ENCODE measurements at places on chromosomes 13 and 19. TPM values are rescaled to one million over a fixed set of nuclear protein-coding genes. Genes with fewer than 3 reads are reported as not detected.

The SAFB2 gene
- total RNA-seq, result 44.3 TPM

DNA sequence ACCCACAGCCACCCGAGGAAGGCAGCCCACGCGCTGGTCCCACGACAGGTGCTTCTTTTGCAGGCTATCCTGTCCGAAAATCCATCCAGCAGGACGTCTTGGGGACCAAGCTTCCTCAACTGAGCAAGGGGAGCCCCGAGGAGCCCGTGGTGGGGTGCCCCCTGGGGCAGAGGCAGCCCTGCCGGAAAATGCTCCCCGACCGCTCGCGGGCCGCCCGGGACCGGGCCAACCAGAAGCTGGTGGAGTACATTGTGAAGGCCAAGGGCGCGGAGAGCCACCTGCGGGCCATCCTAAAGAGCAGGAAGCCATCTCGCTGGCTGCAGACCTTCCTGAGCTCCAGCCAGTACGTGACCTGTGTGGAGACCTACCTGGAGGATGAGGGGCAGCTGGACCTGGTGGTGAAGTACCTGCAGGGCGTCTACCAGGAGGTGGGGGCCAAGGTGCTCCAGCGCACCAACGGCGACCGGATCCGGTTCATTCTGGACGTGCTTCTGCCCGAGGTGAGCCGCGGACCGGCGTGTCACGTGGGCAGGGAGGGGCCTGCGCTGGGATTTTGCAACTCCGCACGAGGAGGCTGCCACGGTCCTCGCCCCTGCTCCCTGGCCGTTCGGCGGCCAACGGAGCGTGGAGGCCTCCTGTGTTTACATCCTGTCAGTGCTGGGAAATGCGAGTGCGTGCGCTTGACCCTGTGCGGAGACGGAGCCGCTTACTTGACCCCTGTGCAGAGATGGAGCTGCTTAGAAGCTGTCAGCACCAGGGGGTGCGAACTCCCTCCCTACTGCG is 12.9 kb upstream of the NDUFS7 start:
- no peak for DNase-seq

DNA sequence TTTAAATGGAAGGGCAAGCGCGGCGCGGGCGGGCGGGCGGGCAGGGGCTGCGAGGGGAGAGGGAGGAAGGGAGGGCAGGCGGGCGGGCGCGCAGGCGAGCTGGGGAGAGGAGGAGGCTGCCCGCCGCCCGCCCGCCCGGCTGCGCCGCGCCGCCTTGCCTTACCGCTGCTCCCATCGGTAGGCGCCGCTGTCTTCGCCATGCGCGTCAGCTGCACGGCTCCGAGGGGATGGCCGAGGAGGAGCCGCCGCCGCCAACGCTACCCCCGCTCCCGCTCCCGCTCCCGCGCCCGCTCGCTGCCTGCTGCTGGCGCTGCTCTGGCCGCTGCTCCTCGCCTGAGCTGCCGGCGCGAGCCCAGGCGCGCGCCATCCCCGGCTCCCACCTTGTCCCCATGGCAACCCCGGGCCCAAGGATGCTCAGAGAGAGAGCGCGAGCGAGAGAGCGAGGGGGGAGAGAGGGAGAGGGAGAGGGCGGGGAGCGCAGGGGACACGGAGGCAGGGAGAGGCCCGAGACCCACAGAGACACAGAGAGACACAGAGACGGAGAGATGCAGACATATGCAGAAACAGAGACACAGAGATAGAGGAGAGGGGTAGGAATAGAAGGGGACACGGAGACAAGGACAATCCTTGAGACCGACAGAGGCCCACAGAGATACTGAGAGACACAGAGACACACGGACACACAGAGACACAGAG is 40.3 kb downstream of the DEDD2 start:
- peak; percentile 80 for DNase-seq

The PODNL1 gene
- not detected for total RNA-seq

GRCh38 chr13:48838193-48838973 is 137.3 kb upstream of the FNDC3A start:
- no peak for DNase-seq

The NKPD1 gene
- 0.47 TPM for total RNA-seq

The IZUMO4 gene
- total RNA-seq, result 2.2 TPM

- DNase-seq, result no peak
These were observed 305.0 kb downstream of the EFNB2 start for GRCh38 chr13:106230450-106230849.

- no peak for DNase-seq
These were observed 45.3 kb upstream of the SERTM1 start for GRCh38 chr13:36628377-36629056.

- DNase-seq, result no peak
These were observed 15.5 kb downstream of the TEX101 start for GRCh38 chr19:43430142-43430710.

DNA sequence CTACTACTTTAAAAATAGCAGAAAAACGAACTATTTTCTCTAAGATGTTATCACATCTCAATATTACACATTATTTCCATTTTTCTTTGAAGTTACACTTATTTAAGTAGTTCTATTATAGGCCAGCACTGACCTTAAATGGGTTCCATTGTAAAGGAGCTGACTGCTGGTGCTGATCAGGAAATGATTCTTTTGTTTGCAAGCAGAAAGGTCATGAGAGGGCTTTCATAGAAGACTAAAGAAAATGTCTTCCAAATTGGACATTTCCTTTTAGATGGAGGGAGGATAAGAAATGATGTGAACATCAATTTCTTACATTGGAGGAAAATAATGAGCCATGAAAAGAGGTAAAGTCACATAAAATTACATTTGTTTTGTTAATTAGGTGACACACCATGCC is 96.2 kb downstream of the SUCLA2 start:
- DNase-seq, result no peak

DNA sequence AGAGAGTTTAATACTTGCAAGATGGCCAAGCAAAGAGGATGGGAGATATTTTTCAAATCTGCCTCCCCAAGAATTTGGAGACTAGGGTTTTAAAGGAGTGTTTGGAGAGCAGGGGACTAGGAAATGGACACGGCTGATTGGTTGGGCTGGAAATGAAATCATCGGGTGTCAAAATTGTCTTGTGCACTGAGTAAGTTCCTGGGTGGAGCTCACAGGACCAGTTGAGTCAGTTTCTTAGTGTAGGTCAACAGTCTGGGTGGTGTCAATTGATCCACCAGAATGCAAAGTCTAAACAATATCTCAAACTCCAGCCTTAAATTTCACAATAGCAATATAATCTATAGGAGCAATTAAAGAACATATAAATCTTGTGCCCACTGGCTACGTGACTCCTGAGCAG is 23.0 kb upstream of the CEACAM4 start:
- no peak for DNase-seq

DNA sequence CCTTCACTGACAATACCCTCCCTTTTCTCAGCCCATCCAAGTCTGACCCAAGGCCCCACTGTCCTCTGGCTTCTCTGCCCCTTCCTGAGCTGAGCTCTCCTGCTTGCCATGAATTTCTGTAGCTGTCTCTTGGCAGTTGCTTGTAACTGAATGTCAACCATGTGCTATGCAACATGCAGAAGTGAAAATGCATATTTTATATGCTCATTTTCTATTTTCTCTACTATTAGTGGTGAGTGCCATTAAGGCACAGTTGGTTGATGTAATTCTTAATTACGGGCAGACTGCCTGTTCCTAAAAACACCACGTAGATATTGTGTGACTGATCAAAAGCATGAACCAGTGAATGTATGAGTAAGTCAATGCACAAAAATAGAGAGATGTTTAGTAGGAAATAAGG is 29.6 kb downstream of the TNFSF11 start:
- DNase-seq, result no peak

The ZNF562 gene
- total RNA-seq, result 86.4 TPM

The C19orf85 gene
- not detected for total RNA-seq

- DNase-seq, result no peak
These were observed 230.1 kb downstream of the KCTD12 start for GRCh38 chr13:76656056-76656455.

The BRSK1 gene
- 67.1 TPM for total RNA-seq

DNA sequence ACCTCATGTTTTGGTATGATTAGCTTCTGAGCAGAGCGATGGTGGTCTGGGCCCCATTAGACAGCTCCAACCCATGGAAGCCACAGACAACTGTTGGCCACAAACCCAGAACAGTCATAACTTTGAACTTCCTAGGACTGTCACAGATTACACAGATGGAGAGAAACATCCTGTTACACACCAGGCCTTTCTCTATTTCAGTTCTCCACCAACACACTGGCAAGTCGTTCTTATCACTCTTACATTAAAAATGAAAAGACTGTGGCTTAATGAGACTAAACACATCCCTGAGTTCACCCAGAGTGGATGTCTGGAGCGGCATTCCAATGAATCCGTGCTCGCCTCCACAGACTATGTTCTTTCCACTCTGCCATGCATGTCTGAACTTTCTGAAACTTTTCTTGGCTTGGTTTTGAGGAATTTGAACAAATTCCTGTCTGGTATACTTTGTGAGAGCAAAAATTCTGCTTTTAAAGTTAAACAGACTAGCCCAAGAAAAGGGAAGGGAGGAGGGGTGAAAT is 109.1 kb downstream of the NALCN start:
- DNase-seq, result no peak

The CEACAM3 gene
- total RNA-seq, result not detected

DNA sequence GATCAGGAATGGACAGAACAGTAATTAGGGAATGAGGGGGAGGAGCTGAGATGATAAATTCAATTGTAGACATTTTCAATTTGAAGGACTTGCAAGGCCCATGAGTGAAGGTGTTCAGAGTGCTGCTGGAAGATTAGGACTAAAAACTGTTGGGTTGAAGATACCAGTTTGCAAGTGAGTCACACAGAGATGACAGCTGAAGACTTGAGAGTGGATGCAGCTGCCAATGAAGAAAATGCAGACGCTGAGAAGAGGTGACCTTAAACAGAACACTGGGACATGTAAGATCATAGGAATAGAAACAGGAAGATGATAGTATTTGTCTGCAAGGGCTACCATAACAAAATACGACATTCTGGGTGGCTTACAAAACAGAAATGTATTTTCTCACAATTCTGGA is 1716.5 kb upstream of the SLC10A2 start:
- no peak for DNase-seq

The BAX gene
- 12.5 TPM for total RNA-seq

The PCSK4 gene
- 1.7 TPM for total RNA-seq

DNA sequence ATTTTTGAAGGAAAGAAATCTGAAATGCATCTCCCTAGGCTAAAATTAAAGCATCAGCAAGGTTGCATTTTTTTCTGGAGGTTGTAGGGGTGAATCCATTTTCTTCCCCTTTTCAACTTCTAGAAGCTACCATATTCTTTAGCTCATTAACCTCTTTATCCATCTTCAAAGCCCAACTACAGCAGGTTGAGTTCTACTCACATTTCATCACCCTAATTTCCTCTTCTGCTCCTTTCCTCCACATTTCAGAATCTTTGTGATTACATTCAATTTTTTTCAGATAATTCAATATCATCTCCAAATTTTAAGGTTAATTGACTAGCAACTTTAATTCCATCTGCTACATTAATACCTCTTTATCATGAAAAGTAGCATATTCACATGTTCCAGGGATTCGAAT is 2655.7 kb upstream of the PCDH20 start:
- DNase-seq, result no peak

- DNase-seq, result no peak
These were observed 110.9 kb upstream of the FRY start for GRCh38 chr13:31920727-31921100.

GRCh38 chr13:61695147-61695546 is 279.5 kb upstream of the PCDH20 start:
- DNase-seq, result no peak

Data from occipital lobe (tissue), 3 donors.